ENCODE measurements at places on chromosomes 2 and 18.

DNA sequence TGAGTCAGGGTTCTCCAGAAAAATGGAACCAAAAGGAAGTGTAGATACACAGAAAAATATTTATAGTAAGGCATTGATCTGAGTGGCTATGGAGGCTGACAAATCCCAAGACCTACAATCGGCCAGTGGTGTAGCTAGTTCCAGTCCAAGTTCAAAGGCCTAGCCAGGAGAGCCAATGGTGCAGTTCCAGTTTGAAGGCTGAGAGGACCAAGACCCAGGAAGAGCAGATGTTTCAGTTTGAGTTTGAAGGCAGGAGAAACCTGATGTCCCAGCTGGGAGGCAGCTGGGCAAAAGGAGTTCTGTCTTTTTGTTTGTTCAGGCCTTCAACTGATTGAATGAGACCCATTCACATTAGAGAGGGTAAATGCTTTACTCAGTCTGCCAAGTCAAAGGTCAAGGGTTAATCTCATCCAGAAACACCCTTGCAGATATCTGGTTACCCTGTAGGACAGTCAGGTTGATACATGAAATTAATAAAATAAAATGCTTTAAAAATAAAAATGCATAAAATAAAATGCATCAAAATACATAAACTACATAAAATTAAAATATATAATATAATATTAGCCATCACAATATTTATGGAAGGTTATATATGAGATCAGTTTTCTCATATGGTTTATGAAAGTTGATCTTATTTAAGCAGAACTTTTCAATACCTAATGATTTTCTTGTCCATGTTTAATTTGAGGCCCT is 38.7 kb downstream of the KCNE4 start:
- DNase-seq: no peak

DNA sequence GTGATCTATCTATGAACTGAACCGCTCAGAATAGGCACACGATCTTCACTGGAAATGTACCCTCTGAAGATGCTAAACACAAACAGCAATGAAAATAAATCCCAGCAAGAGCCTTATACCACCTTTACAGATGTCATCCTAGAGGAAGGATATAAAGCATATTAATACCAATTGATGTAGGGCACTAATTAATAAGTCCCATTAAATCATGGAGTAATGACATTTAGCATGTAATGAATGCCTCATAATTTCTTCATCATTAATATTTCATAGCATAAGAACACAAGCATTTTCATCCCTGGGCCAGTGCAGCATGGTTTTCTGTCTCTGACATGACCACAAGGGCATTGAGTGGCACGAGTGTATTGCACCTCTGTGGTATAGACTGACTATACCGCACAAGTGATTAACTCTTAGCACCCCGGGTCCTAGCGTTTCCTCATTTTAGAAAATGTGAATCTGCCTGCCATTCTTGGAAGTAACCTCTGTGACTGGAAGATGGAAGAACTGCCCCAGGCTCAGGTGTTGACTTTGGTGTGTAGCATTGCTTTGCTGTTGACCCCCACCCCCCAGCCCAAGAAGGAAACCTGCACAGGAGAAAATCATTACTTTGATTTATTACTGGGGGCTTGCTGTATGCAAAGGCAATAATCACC is 1.4 kb upstream of the TMEM178A start:
- DNase-seq: no peak

GRCh38 chr2:215782965-215783364 is 230.4 kb downstream of the MREG start:
- DNase-seq: no peak

- peak; percentile 51 for DNase-seq
Observed at GRCh38 chr18:59140302-59140885, 710 bp downstream of the SEC11C start.

DNA sequence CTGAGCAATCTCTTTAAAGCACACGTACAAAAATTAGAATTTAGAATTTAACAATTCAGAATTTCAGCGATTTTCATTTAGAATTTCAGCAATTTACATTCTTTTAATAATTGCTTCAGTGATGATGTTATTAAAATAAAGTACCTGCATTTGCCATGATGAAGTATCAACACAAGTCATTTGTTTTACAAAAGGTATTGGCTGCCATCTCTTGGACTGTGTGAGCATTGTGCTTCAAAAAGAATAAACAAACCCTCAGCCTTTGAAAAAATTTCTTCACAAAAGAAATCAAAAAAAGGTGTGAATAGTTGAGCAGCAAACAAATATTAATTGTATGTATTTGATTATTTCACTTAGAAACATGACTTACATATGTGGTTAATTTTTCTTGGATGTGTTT is 27.1 kb upstream of the ZC3H15 start:
- DNase-seq: no peak

- DNase-seq: no peak
Observed at GRCh38 chr2:187495324-187495723, 47.3 kb upstream of the CALCRL start.

DNA sequence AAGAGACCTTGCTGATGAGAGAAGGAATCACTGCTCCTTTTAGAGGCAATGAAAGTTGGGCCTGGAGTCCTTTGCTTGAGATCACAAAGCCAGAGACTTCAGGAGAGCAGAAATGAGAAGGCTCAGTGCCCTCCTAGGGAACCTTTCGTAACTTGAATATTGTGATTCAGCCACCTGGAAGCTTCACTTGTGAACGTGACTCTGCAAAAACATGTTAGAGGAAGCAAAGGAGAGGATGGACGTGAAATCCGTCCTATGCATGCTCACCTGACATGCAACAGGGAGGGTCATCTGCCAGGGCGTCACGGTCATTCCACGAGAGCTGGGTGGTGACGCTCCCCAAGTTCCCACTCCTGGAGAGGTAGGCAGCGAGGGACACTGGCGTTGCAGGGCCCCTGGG is 243.6 kb downstream of the AGAP1 start:
- DNase-seq: no peak
